Mesothelial cell of epicardium (in vitro differentiated cells): ENCODE measurements at places on chromosomes 7 and 10. TPM values are rescaled to one million over a fixed set of nuclear protein-coding genes. Genes with fewer than 3 reads are reported as not detected.

- DNase-seq, result no peak
- H3K4me1 ChIP-seq, result peaks cover 2% of the 10 kb centered on the region
- H3K4me3 ChIP-seq, result no peak overlapping the region
Observed at GRCh38 chr10:113337142-113337541, 215.7 kb upstream of the HABP2 start.

DNA sequence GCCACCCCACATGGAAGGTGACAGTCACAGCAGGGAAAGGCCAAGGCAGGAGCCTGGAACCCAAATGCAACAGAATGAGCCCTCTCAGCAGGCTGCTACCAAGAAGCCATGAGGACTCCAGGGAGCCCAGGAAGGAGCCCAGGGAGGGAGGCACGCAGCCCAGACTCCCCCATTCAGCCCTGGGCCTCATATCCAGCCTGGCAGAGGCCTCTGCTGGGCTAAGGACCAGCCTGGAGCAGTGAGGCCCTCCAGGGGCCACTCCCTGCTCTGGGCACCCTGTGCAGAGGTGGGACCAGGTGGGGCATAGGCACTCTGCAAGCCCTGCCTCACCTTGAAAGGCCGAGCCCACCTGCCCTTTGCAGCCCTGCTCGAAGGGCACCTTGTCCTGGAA, 25.8 kb upstream of the ZNF488 start:
- H3K4me3 ChIP-seq, result no peak overlapping the region
- DNase-seq, result no peak
- no peaks in the 10 kb centered on the region for H3K36me3 ChIP-seq
- peaks cover 2% of the 10 kb centered on the region for H3K4me1 ChIP-seq
- H3K27me3 ChIP-seq, result no peaks in the 10 kb centered on the region

GRM3 gene
- not detected in 3 replicates for total RNA-seq

DNA sequence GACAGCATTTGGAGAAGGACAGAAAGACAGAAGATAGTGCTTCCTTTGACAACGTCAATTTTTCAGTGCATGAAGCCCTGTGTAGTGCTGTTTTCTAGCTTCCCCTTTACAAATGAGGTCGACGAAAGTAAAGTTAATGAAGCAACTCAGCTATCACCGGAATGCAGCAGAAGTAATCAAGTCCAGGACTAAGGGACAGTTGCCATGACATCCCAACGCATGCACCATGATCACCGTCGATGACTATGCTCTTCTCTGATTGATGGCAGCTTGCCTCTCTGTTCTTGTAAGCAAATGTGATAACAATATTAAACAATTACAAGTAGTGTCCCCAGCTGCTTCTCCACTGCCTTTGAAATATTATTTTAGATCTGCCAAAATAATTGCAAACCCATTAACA, 205.8 kb downstream of the FRMD4A start:
- DNase-seq, result no peak
- H3K27me3 ChIP-seq, result no peaks in the 10 kb centered on the region
- H3K27ac ChIP-seq, result no peak overlapping the region

GRCh38 chr7:101122933-101123702, 3.8 kb upstream of the SERPINE1 start:
- H3K36me3 ChIP-seq, result no peaks in the 10 kb centered on the region
- H3K4me1 ChIP-seq, result peaks cover 48% of the 10 kb centered on the region
- no peaks in the 10 kb centered on the region for H3K27me3 ChIP-seq
- no peak for DNase-seq

GTF2I gene
- 433 to 438 TPM (median 435 TPM) in 3 replicates for total RNA-seq

GRCh38 chr7:70505886-70506285, 626.1 kb upstream of the GALNT17 start:
- no peak for DNase-seq
- H3K4me1 ChIP-seq, result no peaks in the 10 kb centered on the region
- no peak overlapping the region for H3K27ac ChIP-seq
- peaks cover 7% of the 10 kb centered on the region for H3K36me3 ChIP-seq

DNA sequence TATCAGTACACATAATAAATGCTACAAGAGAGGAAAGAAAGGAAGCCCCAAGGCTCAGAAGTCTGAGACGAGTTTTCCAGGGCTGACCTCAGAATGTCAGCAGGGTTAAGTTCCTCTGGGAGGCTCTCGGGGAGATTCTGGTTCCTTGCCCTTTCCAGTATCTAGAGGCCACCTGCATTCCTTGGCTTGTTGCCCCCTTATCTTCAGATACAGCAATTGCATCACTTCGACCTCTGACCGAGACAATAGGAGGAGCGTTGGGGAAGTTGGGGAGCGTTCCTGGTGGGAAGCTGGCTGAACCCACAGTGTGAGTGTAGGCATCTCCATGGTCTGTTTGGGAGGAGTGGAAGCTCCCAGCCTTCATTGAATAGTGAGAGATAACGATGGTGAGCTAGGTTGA, 72.0 kb upstream of the MTPN start:
- no peaks in the 10 kb centered on the region for H3K27me3 ChIP-seq
- DNase-seq, result no peak
- H3K4me3 ChIP-seq, result no peak overlapping the region
- no peak overlapping the region for H3K27ac ChIP-seq
- H3K36me3 ChIP-seq, result peaks cover 13% of the 10 kb centered on the region

DNA sequence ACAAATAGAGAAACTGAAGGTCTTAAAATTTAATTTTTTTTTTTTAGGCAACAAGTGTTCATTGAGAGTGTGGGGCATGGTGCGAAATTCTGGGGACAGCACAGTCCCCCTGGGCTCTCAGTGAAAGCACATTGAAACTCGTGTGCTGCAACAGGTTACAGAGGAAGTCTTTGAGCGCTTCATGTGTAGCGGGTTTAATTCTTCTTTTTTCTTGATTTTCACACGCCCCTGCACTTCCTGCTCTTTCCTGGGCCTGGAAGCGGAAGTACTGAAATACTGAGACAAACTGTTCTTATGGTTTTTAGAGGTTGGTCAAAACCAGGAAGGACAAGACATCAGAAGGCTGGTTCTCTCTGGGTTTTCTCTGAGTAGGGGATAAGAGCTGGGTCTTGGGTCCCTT, 203.5 kb downstream of the PTEN start:
- H3K36me3 ChIP-seq, result no peaks in the 10 kb centered on the region
- H3K27me3 ChIP-seq, result no peaks in the 10 kb centered on the region
- no peak for DNase-seq
- no peak overlapping the region for H3K4me3 ChIP-seq
- no peak overlapping the region for H3K27ac ChIP-seq
- H3K4me1 ChIP-seq, result peaks cover 10% of the 10 kb centered on the region

- H3K4me1 ChIP-seq, result peaks cover 29% of the 10 kb centered on the region
- DNase-seq, result no peak
- H3K27ac ChIP-seq, result no peak overlapping the region
Observed at GRCh38 chr7:144407266-144407931, 3.9 kb upstream of the NOBOX start.

- DNase-seq, result no peak
- H3K36me3 ChIP-seq, result no peaks in the 10 kb centered on the region
- H3K4me3 ChIP-seq, result no peak overlapping the region
- no peak overlapping the region for H3K27ac ChIP-seq
- H3K4me1 ChIP-seq, result no peaks in the 10 kb centered on the region
Observed at GRCh38 chr10:126684171-126684745, 13.8 kb upstream of the C10orf90 start.

DNA sequence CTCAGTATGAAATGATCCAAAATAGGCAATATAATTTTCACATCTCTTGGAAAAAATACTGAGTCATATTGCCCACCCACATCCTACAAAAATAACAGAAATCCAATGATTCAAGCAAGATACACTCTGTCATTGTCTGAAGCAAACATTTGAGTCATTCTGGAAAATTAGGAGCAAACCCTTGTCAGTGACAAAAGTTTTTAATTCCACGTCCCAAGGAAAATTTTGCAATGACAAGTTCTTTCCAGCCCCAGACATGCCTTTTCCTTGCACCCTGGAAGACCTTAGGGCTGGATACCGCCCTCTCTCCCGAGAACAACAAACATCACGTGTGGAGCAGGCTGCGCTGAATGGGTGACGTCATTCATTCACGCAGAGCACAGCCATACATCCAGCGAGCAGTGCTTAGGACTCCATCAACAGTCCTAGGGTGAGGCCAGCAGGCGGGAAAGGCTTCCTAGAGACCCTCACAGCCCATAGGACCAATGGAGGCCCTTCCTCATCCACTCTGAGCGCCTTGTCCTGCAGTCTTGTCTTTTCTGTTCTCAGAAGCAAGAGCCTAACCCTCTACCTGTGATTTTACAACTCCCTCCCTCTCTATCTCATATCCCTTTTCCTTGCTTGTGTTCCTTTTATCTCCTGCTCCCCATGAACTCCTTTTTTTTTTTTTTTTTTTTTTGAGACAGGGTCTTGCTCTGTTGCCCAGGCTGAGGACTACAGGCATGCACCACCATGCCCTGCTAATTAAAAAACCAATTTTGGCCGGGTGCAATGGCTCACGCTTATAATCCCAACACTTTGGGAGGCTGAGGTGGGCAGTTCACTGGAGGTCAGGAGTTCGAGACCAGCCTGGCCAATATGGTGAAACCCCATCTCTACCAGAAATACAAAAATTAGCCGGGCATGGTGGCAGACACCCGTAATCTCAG, 23.5 kb upstream of the KDM7A start:
- H3K4me3 ChIP-seq, result no peak overlapping the region
- no peaks in the 10 kb centered on the region for H3K4me1 ChIP-seq
- H3K27me3 ChIP-seq, result peaks cover 2% of the 10 kb centered on the region
- H3K36me3 ChIP-seq, result no peaks in the 10 kb centered on the region

GRCh38 chr7:146002431-146003078, 114.0 kb upstream of the CNTNAP2 start:
- H3K27ac ChIP-seq, result no peak overlapping the region
- no peak overlapping the region for H3K4me3 ChIP-seq
- H3K4me1 ChIP-seq, result no peaks in the 10 kb centered on the region
- no peaks in the 10 kb centered on the region for H3K36me3 ChIP-seq
- no peaks in the 10 kb centered on the region for H3K27me3 ChIP-seq

PSMC2 gene
- 86.5 to 89.0 TPM (median 87.0 TPM) in 3 replicates for total RNA-seq

INSYN2A gene
- total RNA-seq, result 0.09 to 0.13 TPM (median 0.11 TPM) in 3 replicates

DNA sequence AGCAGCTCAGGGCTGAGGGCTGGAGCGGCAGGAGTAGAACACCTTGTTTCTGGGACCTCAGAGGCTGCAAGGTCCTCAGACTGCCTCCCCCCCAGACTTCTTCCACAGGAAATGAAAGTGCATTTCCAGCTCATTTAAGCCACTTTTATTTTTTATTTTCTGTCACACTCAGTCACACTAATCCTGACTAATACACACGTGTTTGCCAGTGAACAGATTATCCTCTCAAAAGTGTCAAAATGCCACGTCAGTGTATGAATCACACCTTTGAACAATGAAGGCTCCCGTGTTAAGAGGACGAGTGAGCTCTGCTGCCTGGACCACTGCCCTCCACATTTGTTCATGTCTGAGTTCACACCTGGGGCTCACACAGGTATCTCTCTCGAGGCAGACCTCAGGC, 488.5 kb downstream of the DNAJB6 start:
- H3K27me3 ChIP-seq, result no peaks in the 10 kb centered on the region
- no peak for DNase-seq
- no peaks in the 10 kb centered on the region for H3K36me3 ChIP-seq
- H3K4me1 ChIP-seq, result no peaks in the 10 kb centered on the region
- H3K4me3 ChIP-seq, result no peak overlapping the region

PRR15 gene
- total RNA-seq, result 4.9 to 7.2 TPM (median 6.6 TPM) in 3 replicates

RNF32 gene
- 0.59 to 1.5 TPM (median 1.4 TPM) in 3 replicates for total RNA-seq

METTL27 gene
- total RNA-seq, result 7.9 to 11.4 TPM (median 8.7 TPM) in 3 replicates

DNA sequence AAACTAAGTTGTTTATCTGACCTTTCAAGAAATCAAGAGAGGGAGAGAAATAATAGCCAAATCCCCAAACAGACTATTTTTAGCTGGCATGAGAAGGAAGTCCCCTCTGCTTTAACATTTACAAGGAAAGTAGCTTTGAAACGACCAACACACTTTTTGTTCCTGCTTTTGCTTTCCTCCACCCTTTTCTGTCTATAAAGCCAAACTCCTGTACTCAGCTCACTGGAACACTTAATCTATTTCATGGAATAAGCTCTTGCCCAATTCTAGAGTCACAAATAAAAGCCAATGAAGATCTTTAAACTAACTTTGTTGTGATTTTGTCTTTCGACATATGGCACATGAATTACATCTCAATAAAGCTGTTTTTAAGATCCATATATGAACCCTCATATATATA, 86.8 kb upstream of the CCDC71L start:
- H3K27ac ChIP-seq, result no peak overlapping the region
- no peak for DNase-seq
- no peaks in the 10 kb centered on the region for H3K27me3 ChIP-seq
- H3K4me1 ChIP-seq, result peaks cover 11% of the 10 kb centered on the region
- H3K36me3 ChIP-seq, result no peaks in the 10 kb centered on the region

DNA sequence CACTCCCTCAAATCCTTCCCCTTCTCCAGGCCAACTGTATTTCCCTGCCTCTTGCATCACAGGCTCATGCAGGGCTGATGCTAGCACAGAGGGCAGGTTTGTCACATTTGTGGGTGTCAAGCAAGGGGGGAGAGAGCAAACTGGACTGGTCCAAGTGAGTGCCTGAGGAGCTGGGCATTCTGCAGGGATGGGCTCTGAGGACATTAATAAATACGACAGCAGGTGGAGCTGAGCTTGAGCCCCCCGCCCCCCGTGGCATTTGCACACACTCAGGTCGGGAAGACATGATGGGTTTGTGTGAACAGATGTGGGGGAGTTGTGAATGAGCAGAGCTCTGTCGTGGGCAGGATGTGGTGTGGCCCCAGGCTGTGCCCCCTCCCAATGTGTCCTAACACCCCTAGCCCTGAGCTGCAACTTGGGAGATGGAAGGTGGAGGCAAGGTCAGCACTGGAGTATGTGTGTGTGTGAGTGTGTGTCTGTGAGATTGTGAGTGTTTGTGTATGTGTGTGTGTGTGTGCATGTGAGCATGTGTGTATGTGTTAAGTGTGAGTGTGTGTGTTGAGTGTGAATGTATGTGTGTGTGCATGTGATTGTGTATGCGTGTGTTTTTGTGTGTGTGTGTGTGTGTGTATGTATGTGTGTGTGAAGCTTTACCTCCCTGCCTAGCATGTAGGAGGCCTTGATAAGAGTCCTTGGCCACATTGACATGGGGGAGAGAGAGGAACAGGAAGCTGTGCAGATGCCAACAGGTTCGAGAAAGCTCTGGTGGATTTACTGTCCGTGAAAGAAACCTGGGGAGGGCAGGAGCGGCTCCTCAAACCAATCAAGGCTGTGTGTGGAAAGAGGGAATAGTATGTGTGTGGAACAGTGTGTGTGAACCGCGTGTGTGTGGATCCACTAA, 9.1 kb downstream of the RASSF4 start:
- no peak overlapping the region for H3K4me3 ChIP-seq
- H3K36me3 ChIP-seq, result peaks cover 9% of the 10 kb centered on the region
- no peaks in the 10 kb centered on the region for H3K27me3 ChIP-seq
- H3K4me1 ChIP-seq, result peaks cover 46% of the 10 kb centered on the region

- no peak overlapping the region for H3K4me3 ChIP-seq
- H3K4me1 ChIP-seq, result no peaks in the 10 kb centered on the region
- DNase-seq, result no peak
- H3K36me3 ChIP-seq, result peaks cover 2% of the 10 kb centered on the region
- no peaks in the 10 kb centered on the region for H3K27me3 ChIP-seq
Observed at GRCh38 chr7:140085447-140085846, 22.7 kb upstream of the PARP12 start.

SAMD9L gene
- total RNA-seq, result 1.2 to 2.1 TPM (median 1.6 TPM) in 3 replicates

TLL2 gene
- total RNA-seq, result 1.4 to 1.8 TPM (median 1.6 TPM) in 3 replicates

DNA sequence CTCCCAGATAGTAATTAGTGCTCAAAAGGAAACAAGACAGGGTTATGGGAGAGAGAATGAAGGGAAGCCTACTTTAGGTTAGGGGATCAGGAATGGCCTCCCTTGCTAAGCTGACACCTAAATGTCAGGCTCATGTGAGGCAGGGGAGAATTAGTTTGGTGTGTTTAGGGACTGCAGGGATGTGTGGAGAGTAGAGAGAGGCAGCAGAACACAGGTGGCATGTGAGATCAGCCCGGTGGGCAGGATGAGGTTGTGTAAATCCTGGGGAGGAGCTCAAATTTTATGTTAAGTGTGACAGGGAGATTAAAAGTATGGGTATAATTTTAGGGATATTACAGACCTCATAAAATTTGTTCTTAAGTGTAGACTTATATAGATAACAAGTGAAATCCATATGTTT, 56.2 kb upstream of the ZNF438 start:
- H3K4me1 ChIP-seq, result no peaks in the 10 kb centered on the region
- H3K36me3 ChIP-seq, result no peaks in the 10 kb centered on the region
- no peaks in the 10 kb centered on the region for H3K27me3 ChIP-seq
- no peak overlapping the region for H3K4me3 ChIP-seq
- DNase-seq, result no peak
- no peak overlapping the region for H3K27ac ChIP-seq
